ENCODE measurements at places on chromosomes 7 and 10.

DNA sequence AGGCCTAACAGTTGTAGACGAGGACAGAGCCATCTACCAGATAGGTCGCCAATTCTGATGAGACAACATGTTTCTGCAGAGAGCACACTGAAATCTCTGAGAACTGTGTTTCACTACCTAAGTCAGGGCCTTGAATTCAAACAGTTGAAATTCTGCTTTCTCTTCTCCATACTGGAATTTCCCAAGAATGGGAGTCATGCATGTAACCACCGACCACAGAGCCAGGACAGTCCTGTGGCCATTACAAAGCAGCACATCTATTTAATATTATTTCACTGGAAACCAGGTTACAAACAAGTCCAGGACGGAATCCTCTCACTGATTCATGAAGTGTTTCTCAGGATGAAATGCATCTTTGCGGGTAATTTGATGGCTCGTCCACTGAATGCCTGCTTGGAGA is 62.0 kb upstream of the ST8SIA6 start:
- DNase-seq = no peak

GRCh38 chr7:39650676-39651075 is 27.3 kb downstream of the RALA start:
- no peak for DNase-seq

DNA sequence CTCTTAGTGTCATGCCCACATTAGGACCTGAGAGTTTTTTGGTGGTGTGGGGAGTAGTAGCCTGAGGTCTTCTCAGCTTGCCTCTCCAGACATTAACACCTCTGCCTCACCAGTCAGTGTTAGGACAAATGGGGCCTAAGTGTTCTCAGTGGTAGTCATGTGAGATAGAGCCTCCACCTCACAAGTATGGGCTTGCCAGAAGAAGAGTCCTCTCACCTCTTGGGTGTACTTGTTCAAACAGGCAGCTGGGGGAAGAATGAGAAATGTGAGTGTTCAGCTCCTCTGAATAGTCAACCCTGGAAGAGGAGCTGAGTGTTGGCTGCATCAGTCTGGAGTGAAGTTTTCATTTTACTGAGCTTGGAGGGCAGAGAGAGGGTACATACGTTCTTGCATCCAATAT is 464.6 kb downstream of the POM121L12 start:
- no peak for DNase-seq

- no peak for DNase-seq
Measured at GRCh38 chr10:132418527-132419416, 21.8 kb downstream of the PWWP2B start.

- DNase-seq = no peak
Measured at GRCh38 chr10:32471232-32471631, 25.3 kb downstream of the CCDC7 start.

GRCh38 chr10:89502549-89502948 is 32.8 kb downstream of the SLC16A12 start:
- DNase-seq = no peak

DNA sequence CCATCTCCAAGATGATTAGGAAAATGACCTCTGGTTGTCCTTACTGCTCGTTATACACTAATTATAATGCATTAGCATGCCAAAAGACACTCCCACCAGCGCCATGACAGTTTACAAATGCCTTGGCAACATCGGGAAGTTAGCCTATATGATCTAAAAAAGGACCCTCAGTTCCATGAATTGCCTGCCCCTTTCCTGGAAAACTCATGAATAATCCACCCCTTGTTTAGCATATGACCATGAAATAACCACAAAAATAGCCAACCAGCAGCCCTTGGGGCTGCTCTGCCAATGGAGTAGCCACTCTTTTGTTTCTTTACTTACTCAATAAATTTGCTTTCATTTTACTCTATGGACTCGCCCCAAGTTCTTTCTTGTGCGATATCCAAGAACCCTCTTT is 41.6 kb upstream of the KCNMA1 start:
- no peak for DNase-seq

DNA sequence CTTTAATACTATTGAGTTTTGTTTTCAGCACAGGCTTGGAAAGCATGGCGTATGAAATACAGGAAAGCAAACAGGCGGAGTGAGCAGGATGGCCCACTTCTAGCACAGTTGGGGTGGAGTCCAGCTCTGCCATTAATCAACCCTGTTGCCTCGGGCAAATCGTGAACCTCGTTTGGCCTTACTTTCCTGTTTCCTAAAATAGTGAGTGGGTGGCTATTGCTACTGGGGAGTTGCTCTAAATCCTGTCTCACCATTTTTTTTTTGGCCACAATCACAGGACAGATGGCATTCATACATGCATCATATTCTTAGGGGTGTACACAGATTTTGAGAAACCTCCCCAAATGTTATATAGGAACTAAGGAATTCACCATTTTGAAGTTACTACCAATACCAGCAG is 157.8 kb downstream of the ANLN start:
- DNase-seq = no peak

DNA sequence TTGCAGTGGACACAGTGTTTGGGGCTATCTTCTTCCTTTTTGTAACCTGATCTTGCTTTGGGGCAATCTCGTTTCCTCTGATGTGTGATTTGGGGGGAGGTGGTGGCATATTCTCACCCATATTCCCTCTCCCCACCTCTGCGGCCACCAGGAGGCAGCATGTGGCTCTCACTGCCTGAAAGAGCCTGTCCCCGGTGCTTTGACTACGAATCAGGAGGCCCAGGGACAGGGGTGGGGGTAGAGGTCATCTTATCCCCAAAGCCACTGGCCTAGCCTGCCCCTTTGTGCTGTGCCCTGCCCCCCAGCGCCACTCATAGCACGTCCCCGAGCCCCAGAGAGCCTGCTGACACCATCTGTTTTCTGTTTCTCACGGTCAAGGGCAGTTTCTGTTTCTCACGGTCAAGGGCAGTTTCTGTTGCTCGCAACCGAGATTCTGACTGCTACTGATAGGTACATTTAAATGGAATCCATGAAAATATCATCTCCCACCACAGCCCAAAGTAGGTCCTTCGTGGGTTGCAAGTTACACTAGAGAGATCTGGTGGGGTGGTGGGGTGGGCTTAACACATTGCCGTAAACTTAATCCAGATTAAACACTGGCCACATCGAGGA is 28.2 kb downstream of the PHYH start:
- no peak for DNase-seq

DNA sequence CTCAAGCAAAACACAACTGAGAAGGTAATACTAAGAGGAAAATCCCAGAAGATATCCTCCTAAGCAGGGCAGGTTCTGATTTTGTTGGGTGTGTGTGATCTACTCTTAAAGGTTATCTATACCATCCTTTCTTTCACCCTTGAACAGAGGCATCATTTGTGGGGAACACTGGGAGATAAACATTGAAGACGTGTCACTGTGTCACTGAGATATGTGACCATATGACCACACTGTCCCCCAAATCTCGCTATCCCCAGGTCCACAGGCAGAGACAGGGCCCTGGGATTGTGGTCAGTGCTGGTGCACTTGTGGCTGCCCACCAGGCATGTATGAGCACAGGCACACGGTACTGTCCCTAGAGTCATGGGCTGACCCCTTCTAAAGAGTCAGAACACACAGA is 30.0 kb downstream of the TECTB start:
- no peak for DNase-seq

DNA sequence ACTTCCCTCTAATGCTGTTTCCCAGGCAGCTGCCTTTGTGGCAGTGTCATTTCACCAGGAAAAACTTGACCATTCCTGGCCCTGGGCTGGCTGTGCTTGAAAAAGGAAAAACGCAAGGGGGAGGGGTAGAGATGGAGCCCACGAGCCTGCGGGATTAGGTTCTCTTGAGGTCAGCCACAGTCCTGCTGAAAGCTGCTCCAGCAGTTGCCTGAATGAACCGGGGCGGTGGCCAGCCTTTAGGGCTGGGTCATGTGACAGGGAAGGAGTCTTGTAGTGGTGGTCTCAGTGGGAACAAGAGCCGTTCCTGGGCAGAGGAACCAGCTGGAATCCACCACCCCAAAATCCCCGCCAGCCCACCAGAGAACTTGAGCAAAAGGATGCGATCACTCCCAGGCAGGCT is 51.2 kb upstream of the LRRC4 start:
- DNase-seq = no peak

DNA sequence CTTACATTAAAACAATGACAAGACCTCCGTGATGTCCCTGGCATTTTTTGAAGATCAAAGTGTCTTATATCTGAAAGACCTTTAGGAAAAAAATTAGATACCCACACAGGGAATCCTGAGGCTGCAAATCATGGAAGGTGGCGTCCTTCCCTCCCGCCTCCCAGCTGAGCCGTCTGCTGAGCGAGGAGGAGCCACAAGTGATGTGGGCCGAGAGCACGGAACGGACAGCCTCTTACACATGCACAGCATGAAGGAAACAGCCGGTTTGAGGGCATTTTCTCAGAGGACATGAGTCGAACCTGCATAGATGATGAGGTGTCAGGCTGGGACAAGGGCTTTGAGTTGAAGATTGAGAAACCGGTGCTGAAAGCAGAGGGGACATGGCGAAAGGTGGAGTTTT is 163.3 kb downstream of the ADARB2 start:
- no peak for DNase-seq

- DNase-seq = no peak
Measured at GRCh38 chr10:29617880-29618340, 16.9 kb downstream of the SVIL start.

GRCh38 chr10:7786430-7786829 is 1.4 kb downstream of the KIN start:
- DNase-seq = no peak

DNA sequence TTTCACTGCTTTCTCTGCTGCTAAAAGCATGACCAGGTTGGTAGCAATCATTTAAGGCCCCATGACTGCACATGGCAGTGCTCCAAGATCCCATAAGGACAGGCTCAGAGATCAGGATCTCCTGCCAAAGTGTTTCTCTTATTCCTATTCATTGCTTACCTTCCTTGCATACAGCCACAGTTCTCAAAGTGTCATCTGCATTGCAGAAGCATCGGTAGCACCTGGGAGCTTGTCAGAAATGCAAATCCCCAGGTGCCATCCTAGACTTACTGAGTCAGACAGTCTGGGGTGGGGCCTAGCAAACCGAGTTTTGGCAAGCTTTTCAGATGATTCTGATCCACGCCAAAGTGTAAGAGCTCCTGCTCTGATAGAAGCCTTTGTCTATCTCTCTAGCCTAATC is 489.0 kb upstream of the AUTS2 start:
- no peak for DNase-seq

- DNase-seq = no peak
Measured at GRCh38 chr7:84085147-84085546, 109.4 kb downstream of the SEMA3A start.

DNA sequence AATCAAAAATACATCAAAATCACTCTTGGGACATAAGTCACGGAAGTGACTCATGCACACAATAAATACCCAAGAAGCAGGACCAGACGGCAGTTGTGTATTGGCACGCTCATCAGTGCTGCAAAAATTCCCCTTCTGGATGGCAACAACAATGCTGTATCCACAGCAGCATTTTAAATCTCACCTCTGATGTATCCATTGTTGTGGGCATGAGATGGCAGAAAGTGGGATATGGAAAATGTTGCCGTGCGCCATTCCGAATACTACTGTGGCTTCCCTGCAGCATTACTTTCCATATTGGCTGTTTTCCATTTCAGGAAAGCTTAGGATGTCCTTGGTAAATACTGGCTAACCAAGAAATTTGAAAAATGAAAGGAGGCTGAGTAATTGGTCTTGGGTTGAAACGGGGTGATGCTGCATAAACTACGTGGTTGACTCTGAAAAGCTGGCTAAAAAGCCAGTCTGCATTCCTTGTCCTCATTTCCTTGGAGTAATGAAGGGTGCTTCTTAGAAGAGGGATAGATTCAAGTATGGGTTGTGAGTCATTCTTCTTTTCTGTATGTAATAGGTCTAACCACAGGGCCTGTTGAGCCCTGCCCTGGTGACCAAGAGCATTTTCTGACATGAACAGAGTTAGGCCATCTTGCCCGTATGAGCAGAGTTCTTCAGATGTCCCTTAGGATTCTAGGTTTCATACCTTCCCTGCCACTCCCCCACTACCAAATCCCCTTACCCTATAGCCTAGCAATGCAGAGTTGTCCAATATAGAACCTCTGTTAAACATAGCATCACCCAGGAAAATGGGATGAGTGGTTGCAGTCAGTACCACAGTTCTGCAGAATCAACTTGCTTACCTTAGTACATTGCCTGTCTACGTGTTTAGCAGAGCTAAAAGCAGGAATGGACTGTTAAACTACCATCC is 36.3 kb upstream of the TOMM7 start:
- DNase-seq = no peak

GRCh38 chr10:125411724-125412123 is 251.4 kb upstream of the CTBP2 start:
- no peak for DNase-seq

GRCh38 chr10:14408139-14408538 is 77.4 kb upstream of the FRMD4A start:
- DNase-seq = no peak

GRCh38 chr10:111107846-111108245 is 31.0 kb downstream of the ADRA2A start:
- no peak for DNase-seq

GRCh38 chr10:43352951-43353350 is 18.5 kb upstream of the FXYD4 start:
- DNase-seq = no peak

GRCh38 chr7:94763268-94763667 is 107.3 kb upstream of the SGCE start:
- DNase-seq = no peak

DNA sequence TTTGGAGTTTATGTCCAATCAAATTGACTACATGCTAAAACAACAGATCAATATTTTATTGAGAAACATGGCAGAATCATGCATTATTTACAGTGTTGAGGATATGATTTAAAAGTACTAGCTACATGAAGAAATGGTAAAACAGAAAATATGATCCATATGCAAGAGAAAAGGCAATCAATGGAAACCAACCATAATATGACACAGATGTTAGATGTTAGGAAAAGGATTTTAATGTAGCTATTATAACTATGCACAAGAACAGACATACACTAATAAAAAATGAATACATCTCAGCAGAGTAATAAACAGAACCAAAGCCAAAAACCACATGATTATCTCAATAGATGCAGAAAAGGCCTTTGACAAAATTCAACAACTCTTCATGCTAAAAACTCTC is 166.2 kb upstream of the CACNA2D1 start:
- DNase-seq = no peak

DNA sequence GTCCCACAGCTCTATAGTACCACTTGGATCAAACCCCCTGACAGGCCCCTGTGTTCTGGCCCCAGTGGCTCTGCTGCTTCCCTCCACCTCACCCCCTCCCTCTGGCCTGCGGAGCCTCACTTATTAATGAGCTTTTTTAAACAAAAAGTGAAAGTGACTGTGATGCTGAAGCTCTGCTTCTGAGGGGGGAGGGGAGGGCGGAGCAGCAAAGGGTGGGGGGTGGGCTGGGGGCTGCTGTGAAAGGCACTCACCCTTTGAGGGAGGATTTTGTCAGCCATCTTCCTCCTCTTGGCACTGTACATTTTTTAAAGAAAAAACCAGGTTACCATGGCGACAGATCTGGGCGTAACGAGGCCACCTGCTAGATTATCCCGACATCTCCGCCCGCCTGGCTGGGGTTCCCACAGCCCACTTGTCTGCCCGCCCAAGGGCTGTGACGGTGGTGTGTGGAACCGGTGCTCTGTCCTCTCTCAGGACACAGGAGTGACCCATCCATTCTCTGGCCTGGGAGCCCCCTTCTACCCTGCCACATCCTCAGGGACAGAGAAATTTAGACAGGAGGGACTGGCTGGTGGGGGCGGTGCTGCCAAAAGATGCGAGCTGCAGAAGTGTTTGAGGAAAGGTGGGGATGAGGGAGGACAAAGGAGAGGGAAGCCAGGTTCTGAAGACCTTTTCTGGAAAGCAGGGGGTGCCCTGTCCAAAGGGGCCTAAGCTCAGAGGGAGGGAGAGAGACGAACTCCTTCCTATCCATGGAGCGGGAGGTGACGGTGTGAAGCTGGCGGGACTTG is 4.9 kb downstream of the SMARCD3 start:
- DNase-seq = no peak

Data from chondrocyte (in vitro differentiated cells).